Glomerular endothelial cell (primary cell): ENCODE measurements at places on chromosomes 2 and 18.

- DNase-seq = no peak
Observed at GRCh38 chr18:54928236-54928635, 31.0 kb downstream of the CCDC68 start.

GRCh38 chr18:68764016-68764415, 33.9 kb upstream of the CCDC102B start:
- no peak for DNase-seq

DNA sequence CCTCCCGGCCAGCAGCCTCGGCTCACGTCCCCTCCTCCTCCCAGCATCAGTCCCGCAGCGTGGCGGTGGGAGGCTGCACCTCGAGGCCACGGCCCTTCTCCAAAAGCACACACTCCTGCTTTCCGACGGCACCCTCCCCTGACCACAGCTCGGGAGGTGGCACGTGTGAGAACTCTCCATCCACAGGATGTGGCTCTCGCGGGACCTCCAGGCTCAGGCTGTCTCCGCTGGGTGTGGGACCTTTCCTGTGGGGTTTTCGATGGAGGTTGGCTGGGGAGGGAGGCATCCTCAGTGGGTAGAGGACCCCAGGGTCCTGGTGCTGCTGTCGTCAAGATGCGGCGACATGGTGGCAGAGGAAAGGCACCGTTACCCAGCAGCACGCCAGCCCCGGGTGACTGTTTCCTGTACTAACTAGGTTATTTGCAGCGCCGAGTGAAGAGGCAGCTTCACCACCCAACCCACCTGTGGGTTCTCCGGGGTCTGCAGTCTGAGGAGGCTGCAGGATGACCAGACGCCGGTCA, 42.8 kb upstream of the KCNG2 start:
- DNase-seq = no peak

- DNase-seq = no peak
Observed at GRCh38 chr2:186733414-186733813, 39.6 kb downstream of the FAM171B start.

GRCh38 chr2:40372283-40372985, 79.5 kb downstream of the SLC8A1 start:
- no peak for DNase-seq

DNA sequence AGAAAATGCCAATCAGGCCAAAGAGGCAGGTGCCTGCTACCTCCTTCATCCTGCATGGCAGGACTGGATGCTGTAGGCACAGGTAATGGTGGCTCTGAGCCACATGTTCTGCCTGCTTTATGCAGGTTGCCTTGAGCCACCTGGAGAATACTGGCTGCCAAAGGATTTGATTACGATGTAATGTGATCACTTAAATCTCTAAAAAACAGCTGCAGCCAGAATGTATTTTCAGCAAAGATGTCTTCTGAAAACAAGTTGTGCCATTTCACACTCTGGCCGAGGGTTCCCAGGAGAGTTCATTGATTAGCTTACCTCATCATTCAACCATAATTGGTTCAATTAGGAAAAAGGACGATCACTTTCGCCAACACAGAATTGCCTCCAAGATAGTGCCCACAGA, 17.9 kb upstream of the MSGN1 start:
- no peak for DNase-seq

DNA sequence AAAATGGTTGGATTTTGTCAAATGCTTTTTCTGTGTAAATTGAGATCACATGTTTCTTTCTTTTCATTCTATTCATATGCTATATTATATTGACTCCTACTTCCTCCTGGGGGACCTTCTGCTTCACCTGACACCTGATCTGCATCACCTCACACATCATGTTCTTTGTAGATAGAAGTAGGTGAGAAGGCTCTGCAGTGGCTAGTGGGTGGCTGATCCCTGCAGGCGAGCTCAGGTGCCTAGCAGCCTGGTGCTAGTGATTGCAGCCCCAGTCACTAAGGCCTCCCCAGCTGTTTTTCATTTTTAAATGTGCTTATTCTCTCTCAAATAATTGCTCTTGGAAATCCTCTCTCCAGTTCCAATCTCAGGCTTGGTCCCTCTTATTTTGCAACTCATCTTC, 33.6 kb downstream of the MC4R start:
- no peak for DNase-seq

GRCh38 chr2:177241711-177242120, 22.8 kb downstream of the NFE2L2 start:
- DNase-seq = no peak
